Bronchial epithelial cell (primary cell): ENCODE measurements at places on chromosomes 12 and 14. TPM values are rescaled to one million over a fixed set of nuclear protein-coding genes. Genes with fewer than 3 reads are reported as not detected.

Gene SERPINA12
- not detected in 2 replicates for total RNA-seq

Gene ENDOU
- 0.38 TPM in 1 of 2 replicates, not detected in the other for total RNA-seq

Gene PYGL
- total RNA-seq, result 71.1 and 94.2 TPM in 2 replicates

Gene RPGRIP1
- total RNA-seq, result not detected in 2 replicates

Gene TM9SF1
- 42.8 and 67.9 TPM in 2 replicates for total RNA-seq

Gene CYP27B1
- 0.77 and 3.9 TPM in 2 replicates for total RNA-seq

DNA sequence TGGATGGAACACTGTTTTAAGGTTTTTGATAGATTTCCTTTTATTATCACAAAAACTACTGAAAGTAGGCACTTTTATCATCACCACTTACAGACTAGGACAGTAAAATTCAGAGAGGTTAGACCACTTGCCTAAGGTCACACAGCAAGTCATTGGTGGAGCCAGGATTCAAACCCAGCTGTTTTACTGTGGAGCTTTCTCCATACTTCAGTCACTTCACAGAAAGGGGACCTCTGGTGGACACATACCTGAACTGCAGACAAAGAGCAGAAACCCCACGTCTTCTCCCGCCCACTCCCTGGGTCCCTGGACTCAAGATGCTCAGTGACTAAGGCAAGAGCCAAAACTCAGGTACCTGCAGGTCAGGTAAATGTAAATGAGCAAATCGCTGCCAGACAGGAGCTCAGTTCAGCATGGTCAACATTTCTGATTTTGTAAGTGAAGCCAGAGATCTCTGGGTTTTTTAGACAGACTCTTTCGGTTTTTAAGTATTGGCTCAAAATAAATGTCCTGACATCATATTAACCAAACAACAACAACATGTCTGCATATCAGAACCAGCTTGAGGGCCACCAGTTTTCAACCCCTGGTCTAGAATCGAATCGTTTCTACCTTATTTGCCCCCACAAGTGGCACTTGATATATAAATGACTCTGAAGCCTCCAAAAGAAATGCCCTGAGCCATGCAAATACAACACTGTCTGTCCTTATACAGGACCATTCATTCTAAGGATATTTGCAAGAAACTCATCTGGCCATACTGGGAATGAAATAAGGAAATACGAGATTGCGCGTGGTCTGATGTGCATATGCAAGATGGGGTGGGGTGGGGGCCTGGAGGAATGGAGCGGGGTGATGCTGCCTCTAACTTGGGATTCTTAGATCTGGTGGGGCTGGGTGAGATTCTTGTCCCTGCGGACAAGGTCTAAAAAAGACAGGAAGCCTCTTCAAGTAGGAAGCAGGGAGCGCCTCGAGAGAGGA, 110.9 kb downstream of the KSR2 start:
- peak; percentile 38 for DNase-seq

DNA sequence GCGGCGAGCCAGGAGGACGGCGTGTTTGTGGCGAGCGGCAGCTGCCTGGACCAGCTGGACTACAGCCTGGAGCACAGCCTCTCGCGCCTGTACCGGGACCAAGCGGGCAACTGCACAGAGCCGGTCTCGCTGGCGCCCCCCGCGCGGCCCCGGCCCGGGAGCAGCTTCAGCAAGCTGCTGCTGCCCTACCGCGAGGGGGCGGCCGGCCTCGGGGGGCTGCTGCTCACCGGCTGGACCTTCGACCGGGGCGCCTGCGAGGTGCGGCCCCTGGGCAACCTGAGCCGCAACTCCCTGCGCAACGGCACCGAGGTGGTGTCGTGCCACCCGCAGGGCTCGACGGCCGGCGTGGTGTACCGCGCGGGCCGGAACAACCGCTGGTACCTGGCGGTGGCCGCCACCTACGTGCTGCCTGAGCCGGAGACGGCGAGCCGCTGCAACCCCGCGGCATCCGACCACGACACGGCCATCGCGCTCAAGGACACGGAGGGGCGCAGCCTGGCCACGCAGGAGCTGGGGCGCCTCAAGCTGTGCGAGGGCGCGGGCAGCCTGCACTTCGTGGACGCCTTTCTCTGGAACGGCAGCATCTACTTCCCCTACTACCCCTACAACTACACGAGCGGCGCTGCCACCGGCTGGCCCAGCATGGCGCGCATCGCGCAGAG, 873 bp downstream of the PLXNC1 start:
- DNase-seq, result no peak

DNA sequence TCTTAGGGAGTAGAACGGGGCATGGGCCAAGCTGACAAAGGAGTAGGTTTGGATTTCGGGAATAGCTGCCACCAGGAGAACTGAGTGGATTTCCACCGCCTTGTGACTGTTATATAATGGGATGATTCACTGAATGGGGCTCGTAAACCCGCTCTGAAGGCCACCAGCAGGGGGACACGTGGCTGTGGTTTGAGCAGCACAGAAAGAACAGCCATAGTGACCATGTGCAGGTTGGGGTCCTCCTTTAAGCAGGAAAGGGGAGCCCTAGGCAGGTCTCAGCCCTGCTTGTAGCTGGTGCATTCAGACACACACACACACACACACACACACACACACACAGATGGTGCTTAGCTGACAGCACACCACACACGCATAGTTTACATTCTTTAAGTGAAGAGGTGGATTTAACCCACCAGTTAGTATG, 8.6 kb upstream of the ASB2 start:
- peak; percentile 14 for DNase-seq

DNA sequence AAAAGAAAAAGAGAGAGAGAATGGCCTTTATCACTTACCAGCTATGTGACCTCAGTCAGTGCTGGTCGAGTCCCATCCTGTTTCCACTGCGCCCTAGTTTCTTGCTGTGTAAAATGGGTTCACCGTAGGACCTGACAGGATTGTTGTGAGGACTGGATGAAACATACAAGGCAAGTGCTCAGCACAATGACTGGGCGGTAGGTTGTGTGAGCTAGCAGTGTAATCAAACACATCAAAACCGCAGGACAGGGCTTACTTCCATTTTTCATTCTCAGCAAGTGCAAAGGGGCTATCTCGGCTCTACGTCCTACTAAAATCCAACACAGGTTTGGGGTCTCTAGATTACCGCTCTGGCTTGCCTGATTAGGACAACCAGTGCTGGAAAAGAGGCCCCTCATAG, 36.4 kb upstream of the ATXN2 start:
- DNase-seq, result no peak

DNA sequence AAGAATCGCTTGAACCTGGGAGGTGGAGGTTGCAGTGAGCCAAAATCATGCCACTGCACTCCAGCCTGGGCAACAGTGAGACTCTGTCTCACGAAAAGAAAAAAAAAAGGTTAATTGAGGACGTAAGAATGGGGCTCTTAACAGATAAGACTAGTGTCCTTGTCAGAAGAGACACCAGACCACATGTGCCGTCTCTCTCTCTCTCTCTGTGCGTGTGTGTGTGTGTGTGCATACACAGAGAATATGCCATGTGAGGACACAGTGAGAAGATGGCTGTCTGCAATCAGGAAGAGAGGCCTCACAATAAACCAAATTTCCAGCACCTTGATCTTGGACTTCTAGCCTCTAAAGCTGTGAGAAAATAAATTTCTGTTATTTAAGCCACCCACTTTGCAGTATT, 11.7 kb upstream of the ERC1 start:
- no peak for DNase-seq

- peak; percentile 68 for DNase-seq
Observed at GRCh38 chr14:96245710-96246538, 10.1 kb upstream of the BDKRB1 start.

DNA sequence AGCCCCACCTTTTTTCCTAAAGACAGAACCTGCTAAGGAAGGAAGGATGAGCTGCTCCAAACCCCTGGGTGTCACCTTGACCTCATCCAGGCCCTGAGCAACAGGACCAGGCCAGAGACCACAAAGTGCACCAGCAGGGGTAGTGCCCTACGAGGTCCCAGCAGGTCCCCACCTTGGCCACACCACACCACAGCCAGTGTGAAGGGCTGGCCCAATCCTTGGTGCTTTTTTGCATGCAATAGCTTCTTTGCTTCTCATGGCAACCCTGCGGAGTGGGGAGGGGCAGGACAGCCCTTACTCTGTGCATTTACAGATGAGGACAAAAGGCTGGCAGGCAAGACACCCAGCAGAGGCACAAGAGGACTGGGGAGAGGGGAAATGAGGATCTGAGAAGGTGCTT, 352.6 kb downstream of the BCL11B start:
- DNase-seq, result no peak

DNA sequence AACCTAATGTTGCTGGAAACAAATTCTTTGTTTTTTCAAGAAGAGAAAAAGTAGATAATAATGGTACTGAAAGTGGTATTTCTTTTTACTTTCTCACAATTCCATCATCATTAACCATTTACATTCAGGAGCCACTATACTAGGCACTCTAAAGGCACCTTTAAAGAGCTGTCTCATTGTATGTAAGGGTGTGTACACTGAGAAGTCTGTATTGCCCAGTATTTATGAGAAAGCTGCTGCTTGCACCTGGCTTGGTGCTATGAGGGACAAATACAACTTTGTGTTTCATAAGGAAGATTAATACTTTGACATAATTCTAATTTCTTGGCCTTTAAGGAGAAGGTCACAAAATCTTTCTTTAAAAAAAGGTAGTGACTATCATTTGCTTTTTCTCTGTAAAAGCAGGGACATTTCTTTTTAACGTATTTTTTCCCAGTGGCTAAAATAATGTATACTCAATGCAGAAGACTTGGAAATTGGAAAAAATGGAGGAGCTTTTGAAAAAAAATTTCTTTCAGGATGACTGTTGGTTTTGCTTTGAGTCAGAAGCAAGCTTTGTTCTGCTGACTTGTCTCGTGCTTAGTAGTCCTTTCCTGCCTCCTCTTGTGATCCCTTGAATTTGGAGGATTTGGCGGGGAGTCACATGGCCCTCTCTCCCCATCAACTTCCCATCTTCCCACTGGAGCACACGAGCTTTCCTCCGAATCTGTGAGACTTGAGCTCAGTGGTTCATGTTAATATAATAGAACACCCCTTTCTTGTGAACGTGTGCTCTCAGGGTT, 50.1 kb downstream of the RASSF3 start:
- DNase-seq, result no peak

GRCh38 chr14:101884089-101884933, 80.1 kb upstream of the DYNC1H1 start:
- no peak for DNase-seq

DNA sequence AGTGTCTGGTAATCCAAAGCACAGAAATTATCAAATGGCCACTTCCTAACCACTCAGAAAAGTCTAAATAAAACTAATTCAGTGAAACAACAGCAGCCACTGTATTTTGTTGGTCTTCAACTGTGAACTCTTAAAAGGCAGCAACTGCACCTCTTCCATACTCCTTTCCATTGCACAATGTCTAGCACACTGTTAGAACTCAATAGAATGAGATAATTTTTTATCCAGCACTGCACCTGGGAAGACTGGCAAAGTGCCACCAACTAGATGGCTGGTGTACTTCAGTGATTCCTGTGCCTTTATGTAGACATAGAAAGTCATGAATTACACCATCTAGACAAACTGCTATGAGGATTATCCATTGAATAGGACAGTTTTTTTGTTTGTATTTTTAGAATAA, 26.2 kb downstream of the LGR5 start:
- DNase-seq, result no peak

DNA sequence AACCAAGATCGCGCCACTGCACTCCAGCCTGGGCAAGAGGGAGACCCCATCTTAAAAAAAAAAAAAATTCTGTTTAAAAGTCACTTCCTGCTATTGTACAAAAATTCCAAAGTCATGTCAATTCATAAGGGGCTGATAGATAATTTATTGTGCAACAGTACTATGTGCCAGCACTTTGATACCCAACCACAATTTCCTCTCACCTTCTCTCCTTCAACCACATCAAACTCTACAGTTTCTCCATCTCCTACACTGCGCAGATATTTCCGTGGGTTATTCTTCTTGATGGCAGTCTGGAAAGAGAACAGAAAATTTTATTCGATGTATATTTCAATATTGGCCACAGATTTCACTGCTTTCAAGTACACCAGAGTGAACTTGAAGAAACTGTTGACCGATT, 7.6 kb downstream of the YBX3 start:
- no peak for DNase-seq

- peak; percentile 79 for DNase-seq
Observed at GRCh38 chr14:62734831-62735230, 310.4 kb downstream of the KCNH5 start.

GRCh38 chr14:69580009-69580577, 5.4 kb upstream of the CCDC177 start:
- DNase-seq, result peak; percentile 99

DNA sequence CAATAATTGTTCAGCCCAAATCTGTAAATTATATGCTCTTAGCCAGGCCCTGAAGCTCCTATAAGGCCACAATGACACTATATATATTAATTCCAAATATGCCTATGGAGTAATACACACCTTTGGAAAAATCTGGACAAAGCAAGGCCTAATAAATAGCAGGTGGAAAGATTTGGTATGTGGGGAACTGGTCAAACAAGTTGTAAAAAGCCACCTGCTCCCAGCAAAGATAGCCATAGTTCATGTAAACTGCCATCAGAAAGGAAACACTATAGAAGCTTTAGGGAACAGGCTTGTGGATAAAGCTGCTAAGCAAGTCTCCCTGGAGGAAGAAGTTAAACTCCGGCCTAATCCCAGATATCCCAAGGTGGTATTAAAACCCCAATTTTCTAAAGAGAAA, 29.7 kb downstream of the PRMT8 start:
- DNase-seq, result no peak

DNA sequence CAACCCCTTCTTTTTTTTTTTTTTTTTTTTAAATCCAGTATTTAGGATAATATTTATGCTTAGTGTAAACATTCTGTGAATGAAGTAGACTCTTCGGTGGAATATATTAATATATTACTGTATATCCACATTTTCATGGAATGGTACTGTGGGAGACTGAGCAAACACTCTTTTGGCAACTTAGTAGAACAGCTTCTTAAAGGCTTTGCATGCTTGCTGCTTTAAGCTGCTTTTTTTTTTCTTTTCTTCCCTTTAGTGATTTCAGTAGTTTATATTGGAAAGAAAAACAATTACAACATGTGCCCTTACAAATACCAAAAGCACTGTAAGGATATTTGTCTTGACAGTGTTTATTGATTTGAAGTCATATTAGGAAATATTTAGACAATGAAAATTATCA, 78.9 kb downstream of the AEBP2 start:
- no peak for DNase-seq

DNA sequence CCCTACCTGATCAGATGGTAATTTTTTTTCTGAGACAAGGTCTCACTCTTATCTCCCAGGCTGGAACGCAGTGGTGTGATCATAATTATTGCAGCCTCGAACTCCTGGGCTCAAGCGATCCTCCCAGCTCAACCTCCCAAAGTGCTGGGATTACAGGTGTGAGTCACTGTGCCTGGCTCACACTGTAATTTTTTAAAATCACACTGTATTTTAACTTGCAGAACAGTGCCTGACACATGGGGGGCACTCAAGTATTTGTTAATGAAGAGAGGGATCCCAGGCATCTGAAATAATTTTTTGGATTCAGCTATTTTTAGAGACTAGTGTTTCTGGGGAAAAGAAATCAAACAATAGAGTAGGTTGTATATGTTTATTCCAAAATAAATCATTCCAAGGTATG, 21.7 kb downstream of the LIMA1 start:
- DNase-seq, result peak; percentile 44
